ENCODE measurements at places on chromosomes 13 and 19.

DNA sequence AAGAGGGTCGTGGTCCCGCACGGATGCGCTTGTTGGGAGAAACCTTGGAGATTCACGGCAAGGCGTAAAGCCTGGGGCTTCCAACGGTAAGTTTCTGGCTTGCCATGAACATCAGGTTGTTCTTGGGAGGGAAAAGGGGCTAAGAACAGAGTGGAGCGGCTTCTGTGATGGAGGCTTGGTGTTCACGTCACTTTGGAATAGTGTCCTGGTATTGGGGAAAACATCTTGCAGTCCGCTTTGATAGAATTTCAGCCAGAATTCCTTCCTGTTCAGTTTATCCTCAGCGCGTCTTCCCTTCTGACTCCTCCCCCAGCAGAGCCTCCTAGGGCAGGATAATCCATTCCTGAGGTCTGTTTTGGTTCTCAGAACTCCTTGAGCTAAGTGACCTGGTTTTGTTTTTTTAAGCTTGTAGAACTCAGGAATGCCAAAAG is 2.0 kb downstream of the KCTD15 start:
- no peak for DNase-seq

DNA sequence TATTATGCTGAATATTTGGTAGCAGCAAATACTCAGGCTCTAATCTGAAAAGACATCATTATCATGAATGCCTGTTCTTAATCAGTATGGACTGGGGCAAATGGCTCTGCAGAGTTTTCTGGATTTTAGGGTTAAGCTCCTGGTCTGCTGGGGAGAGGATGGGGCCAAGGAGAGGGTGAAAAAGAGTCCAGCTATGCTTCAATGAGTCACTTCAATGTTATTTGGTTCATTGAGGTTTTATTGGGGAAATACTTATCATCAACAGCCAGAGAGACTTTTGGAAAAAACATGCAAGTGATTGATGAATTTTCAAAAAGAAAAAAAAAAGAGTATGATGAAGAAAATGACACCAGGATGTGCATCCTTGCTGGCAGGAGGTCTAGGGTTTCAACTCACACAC is 278.3 kb downstream of the UQCRFS1 start:
- DNase-seq: no peak

DNA sequence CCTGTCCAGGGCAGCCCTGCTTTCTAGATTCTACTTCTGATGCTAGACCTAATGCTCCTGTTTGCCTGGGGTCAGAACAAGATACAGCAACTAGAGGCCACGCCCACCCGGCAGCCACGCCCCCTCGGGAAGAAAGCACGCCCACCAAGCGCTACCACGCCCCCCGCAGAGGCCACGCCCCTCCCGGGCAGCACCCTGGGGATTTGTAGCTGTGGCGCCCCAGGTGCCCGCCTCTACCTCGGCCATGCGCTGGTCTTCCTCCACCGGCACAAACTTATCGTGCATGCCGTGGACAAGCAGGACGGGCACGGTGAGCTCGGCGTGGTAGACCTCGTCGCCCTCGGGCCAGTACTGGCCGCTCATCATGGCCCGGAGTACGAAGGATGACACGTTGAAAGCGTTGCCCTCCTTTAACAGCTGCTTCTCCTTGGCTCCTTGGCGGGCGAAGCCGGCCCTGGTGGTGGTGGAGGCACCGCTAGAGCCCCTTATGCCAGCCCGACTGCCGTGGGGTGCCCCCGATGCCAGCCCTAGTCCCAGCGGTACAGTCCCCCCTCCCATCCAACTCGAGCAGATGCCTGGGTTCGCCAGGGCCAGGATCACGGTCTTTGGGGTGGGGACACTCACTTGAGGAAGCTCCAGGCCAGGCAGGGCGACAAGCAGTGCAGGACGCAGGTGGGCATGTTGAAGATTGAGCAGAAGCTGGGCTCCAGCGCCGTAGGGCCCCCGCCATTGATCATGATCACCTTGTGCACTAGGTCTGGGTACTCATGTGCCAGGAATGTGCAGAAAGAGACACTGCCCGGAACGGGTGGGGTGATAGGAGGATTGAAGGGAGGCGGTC is 9.0 kb downstream of the ABHD8 start:
- no peak for DNase-seq

DNA sequence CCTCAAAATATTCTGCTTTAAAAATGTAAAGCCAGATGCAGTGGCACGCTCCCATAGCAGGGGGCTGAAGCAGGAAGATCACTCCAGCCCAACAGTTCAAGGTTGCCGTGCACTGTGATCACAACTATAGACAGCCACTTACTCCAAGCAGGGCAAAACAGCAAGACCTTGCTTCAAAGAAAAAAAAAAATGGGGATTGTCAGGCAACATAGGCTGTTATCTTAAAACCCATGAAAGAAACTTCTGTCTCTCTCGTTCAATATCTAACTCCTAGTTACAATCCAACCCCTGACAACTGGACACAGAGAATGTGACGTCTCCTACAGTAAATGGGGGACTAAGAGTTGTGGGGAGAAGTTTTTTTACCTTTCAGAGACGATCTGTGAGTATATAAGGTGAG is 17.4 kb downstream of the ELF1 start:
- DNase-seq: no peak

GRCh38 chr13:48492470-48493065 is 40.3 kb downstream of the RCBTB2 start:
- DNase-seq: peak; percentile 25

GRCh38 chr19:47226426-47227351 is 4.3 kb downstream of the BBC3 start:
- DNase-seq: peak; percentile 47

GRCh38 chr19:34559045-34559444 is 77.5 kb downstream of the WTIP start:
- no peak for DNase-seq

- no peak for DNase-seq
These were observed 33.4 kb downstream of the SPRY2 start for GRCh38 chr13:80307401-80307987.

DNA sequence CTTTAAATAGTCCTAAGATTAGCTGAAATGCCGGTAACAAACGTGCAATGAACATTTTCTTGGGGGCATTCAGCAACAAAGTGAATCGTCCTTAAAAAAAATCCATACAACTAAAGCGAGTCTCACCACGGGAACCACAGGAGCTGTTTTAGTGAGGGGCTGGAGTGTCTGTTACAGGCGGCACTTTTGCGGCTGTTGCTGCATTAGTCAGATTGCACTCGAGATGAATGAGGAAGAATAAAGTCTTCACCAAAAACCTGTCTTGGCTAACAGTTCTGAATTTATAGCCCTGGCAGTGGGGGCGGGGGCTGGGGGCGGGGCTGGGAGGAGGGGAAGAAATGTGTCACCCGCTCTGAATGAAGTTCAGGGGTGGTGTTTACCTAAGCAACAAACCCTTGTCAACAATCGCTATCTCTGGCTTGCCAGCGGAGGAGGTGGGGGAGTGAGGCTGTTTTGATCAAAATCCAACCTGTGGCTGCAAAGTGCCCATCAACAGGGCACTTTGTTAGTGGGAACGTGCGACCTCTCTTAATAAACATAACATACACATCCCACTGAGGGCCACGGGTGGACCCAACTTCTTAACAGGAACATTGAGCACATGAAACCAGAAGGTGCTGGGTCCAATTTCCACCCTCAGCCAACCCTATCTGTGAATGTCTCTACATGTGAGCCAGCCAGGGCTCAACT is 44.5 kb downstream of the RFX2 start:
- DNase-seq: no peak

GRCh38 chr19:29658221-29658991 is 6.9 kb upstream of the PLEKHF1 start:
- no peak for DNase-seq

GRCh38 chr13:105971312-105971711 is 564.1 kb downstream of the EFNB2 start:
- no peak for DNase-seq

DNA sequence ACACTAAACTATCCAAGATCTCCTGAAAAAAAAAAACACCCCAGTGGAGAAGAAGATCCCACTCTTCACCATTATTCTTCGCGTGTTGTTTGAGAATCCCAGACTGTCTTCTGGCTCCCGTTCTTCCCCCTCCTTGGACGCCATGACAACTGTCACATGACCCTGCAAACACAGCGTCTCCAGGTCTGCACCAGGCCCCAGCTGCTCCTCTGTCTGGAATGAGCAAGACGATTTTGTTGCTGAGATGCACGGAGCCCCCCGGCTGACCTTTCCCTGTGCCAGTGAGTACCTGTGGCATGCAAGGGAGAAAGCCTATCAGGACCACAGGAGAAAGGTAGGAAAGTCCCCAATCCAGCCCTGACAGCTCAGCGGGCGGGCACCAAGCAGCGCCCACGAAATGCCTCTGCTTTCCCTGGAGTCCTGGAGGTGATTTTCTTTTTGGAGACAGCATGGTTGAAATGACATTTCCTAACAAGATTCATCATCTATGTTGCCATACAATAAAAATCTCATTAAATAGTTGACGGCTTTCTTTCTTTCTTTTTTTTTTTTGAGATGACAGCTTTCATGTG is at the start of gene CFAP97D2:
TSS of gene CFAP97D2 (plus strand) at position 171 of the 572 bp plus-strand sequence. CDS start at position 245, 74 bp downstream.
- no peak for DNase-seq

- no peak for DNase-seq
These were observed 54.2 kb downstream of the GPR12 start for GRCh38 chr13:26706381-26706780.

DNA sequence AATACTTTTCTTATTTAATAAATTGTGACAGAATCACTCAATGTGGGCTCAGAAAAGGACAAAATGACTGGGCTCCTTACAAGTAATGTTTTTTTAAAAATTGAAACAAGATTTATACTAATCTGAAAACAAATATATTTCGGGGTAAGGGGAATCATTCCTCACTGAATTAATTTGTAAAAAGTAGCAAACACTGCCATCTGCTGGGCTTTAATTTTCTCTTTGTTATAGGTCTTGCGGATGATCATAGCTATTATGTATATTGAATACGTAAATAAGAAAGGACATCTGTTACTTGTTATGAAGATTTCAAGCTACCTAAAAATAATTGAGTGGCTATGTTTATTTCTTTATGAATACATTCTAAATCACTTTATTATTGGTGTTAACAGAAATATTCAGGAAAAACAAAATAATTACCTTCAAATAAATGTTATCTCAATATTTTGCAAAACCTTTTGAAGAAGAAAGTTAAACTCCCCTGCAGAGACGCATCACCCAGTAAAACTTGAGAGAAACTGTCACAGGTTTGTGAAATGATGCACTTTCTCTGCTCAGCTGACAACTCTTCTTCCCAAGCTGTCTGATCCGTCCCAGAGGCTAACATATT is 17.8 kb upstream of the ENOX1 start:
- no peak for DNase-seq

- DNase-seq: no peak
These were observed 3.7 kb upstream of the ZNF329 start for GRCh38 chr19:58154287-58154678.

DNA sequence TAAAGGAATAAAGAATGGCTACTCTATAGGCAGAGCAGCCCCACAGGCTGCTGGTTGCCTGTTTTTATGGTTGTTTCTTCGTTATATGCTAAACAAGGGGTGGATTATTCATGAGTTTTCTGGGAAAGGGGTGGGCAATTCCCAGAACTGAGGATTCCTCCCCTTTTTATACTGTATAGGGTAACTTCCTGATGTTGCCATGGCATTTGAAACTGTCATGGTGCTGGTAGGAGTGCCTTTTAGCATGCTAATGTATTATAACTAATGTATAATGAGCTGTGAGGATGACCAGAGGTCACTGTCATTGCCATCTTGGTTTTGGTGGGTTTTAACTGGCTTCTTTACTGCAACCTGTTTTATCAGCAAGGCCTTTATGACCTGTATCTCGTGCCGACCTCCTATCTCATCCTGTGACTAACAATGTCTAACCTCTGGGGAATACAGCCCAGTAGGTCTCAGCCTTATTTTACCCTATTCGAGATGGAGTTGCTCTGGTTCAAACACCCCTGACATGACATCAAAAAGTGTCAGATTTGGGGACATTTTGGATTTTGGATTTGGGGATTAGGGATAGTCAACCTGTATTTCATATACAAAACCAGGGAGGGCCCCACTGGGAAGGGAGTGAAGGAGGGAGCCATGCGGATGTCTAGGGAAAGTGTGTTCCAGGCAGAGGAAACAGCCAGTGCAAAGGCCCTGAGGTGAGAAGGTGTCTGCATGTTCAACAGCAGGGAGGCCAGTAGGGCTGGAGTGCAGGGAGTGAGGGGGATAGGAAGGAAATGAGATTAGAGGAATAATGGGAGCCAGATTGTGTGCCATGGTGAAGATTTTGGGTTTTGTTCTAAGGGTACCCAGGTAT is 10.9 kb downstream of the FXYD5 start:
- DNase-seq: no peak

DNA sequence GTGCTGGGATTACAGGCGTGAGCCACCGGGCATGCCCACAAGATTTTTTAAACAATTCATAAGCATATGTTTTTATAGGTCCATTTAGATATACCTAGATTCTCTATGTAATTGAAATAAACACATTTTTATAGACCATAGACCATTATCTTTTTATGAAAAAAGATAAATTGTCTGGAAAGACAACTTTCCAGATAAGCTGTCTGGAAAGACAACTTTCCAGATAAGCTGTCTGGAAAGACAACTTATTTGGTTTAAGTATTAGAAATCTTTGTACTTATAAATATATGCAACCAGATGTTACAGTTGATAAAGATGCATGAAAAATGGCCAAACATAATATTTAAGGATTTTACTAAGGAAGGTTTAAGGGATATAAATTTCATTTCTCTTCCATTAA is 538.5 kb downstream of the GPC6 start:
- DNase-seq: no peak

DNA sequence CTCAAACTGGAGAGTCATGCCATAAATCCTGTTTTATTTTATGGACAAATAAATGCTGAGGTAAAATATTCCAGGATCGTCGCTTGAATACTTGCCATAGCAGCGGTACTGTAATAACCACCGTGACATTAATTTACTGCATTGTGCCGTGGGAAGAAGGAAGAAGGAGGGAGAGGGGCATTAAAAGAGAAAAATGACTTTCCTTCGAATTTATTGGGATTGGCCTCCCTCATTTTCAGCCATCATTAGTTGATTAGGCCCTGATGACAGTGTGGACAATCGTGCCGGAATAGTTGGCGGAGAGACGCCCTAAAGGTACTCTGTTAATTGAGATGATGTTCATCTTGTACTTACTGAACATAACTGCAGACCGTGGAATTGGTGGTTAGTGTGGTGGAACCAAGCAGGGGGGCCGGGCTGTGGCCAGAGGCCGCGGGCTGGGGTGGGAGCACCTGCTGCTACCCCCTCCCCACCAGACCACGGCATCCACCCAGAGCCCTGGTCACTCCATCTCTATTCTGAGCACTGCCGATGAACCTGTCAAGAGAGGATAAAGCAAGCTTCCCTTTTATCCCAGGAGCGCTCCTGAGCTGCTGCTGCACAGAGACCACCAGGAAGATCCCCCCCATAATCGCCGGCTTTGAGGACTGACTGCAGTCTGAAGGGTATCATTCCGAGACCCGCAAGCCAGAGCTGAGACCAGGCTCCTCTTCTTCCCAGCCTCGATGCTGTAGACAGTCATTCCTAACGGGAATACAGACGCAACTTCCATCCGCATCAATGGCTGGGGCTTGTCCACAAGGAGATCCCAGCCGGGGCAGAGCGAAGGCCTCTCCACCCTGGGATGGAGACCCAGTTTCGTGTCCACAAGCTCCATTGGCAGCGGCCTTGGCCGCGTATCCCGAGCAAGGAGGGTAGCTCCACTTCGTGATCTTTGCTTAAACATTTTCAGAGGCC is 168.3 kb upstream of the TSHZ3 start:
- DNase-seq: no peak

- DNase-seq: no peak
These were observed 40.0 kb upstream of the POU2F2 start for GRCh38 chr19:42172261-42172660.

Data from C1 segment of cervical spinal cord (tissue), 14 donors.